ENCODE measurements at places on chromosomes 12 and 14.

DNA sequence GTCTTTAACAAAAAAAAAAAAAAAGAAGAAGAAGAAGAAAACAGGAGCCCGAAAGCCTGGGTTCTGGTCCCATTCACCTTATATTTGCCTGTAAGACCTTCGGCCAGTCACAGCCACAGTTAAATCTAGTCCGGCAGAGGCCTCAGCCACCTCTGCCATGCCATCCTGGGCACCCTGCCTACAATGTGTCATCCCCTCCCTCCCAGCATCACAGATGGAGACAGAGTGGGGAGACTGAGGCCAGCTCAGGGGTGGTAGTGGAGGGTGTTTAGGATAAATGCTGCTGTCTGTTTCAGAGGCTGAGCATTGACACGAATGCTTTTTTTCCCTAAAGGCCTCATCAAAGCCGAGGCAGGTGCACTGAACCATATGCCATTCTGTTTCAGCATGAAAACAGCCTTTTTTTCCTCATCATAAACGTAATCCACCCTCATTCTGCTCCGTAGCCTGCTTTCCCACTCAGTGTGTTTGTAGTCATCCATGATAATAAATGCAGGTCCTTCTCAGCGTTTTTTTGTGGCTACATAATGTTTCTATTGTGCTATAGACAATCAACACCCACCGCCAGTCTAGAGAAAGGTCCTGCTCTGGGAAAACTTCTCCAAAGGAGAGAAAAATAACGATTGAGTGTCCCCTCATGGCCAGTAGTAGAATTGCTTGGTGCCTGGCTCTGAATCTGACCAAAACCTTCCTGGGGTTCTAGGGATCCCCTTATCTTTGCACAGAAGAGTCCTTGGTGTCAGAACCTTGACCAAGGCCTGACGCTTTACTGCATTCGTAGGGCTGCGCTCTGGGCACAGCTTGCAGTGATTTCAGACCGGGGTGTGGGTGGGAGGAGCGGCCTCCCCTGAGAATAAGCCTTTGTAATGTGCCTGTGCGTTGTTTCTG, 41.1 kb upstream of the TSPAN9 start:
- no peak for DNase-seq

GRCh38 chr14:81594012-81594411, 60.4 kb upstream of the SEL1L start:
- DNase-seq: no peak

- no peak for DNase-seq
Observed at GRCh38 chr14:63863004-63863403, 10.2 kb downstream of the SYNE2 start.

- no peak for DNase-seq
Observed at GRCh38 chr12:109870648-109871047, 9.7 kb downstream of the GLTP start.
